ENCODE measurements at places on chromosomes 5 and 9.

- DNase-seq, result no peak
Observed at GRCh38 chr5:74290634-74291241, 349.8 kb downstream of the ENC1 start.

DNA sequence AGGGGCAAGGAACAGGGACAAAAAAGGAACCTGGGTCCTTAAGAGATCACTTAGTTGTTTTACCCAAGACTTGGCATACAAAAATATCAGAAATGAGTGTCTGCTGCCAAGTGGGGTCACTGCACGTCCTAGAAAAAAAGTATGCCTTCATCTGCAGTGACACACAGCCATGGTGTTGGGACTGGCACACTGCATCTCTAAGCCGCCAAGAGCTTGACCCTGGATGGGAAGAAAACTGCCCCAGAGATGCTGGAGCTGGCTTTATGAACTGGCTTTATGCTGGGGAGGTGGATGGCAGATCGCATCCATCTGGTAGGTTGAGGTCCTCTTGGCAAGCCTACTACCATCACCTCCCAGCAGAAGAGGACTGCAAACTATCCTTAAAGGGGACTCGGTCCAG is 51.7 kb downstream of the IRF1 start:
- DNase-seq, result no peak

DNA sequence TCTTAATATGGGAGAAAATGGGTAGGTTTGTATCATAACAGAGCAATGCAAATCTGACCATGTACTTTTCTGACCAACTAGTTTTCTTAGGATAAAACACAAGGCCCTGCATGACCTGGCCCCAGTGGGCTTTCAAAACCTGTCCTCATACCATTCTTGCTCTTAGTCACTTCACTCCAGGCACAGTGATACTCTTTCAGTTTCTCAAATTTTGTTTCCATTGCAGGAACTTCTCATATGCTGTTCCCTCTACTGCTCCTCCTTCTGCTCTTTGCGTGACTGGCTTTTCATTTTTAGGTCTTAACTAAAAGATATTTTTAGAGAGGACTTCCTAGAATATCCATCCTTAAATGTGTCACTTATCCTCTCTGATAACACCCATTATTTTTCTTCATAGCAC is 112.4 kb downstream of the INIP start:
- no peak for DNase-seq

GRCh38 chr5:34459908-34460307 is 196.2 kb upstream of the RAI14 start:
- no peak for DNase-seq

GRCh38 chr9:65410926-65411325 is 125.9 kb upstream of the FOXD4L5 start:
- no peak for DNase-seq

GRCh38 chr5:132474131-132474723 is 16.3 kb downstream of the IRF1 start:
- DNase-seq, result no peak

- no peak for DNase-seq
Observed at GRCh38 chr5:178466342-178466741, 123.9 kb downstream of the COL23A1 start.
